GM23248 (cell line): ENCODE measurements at places on chromosomes 2 and 18.

- H3K4me3 ChIP-seq, result no peak overlapping the region
- H3K27me3 ChIP-seq, result no peaks in the 10 kb centered on the region
- H3K36me3 ChIP-seq, result no peaks in the 10 kb centered on the region
- DNase-seq, result no peak
- H3K4me1 ChIP-seq, result peaks cover 3% of the 10 kb centered on the region
- no peak overlapping the region for H3K27ac ChIP-seq
Observed at GRCh38 chr18:46163941-46164499, 59.8 kb downstream of the HAUS1 start.

GRCh38 chr2:149744865-149745264, 157.3 kb upstream of the MMADHC start:
- peak overlapping the region; percentile 82 for H3K27ac ChIP-seq
- H3K4me1 ChIP-seq, result peaks cover 57% of the 10 kb centered on the region
- no peaks in the 10 kb centered on the region for H3K27me3 ChIP-seq
- no peaks in the 10 kb centered on the region for H3K36me3 ChIP-seq
- DNase-seq, result peak; percentile 79

GRCh38 chr2:83817511-83817910, 641.6 kb downstream of the SUCLG1 start:
- DNase-seq, result peak; percentile 32
- no peaks in the 10 kb centered on the region for H3K4me1 ChIP-seq
- H3K36me3 ChIP-seq, result no peaks in the 10 kb centered on the region
- no peak overlapping the region for H3K27ac ChIP-seq
- H3K27me3 ChIP-seq, result no peaks in the 10 kb centered on the region

GRCh38 chr18:78875016-78875777, 104.4 kb upstream of the SALL3 start:
- H3K27me3 ChIP-seq, result no peaks in the 10 kb centered on the region
- peak; percentile 7 for DNase-seq
- no peak overlapping the region for H3K4me3 ChIP-seq
- no peaks in the 10 kb centered on the region for H3K36me3 ChIP-seq

- H3K27ac ChIP-seq, result no peak overlapping the region
- no peaks in the 10 kb centered on the region for H3K27me3 ChIP-seq
- no peak for DNase-seq
- H3K4me3 ChIP-seq, result no peak overlapping the region
Observed at GRCh38 chr2:31097962-31098613, 40.2 kb downstream of the GALNT14 start.

DNA sequence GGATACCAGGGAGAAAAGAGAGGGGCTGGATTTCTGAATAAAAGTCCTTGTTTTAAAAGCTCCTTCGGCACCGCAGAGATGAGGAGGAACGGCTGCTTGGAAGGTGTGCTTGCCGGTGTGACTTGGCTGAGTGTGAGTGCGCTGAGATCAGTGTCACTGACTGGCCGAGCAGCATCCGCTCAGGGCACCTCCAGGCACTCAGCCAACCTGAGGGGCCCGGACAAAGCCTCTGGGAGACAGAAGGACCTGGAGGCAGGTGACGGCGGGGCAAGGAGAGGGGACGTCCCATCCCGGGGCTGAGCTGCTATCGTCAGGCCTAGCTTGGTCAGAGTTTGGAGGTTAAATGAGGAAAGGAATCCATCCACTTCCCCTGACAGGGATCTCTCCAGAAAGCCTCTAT, 16.8 kb upstream of the ALLC start:
- no peak overlapping the region for H3K4me3 ChIP-seq
- DNase-seq, result no peak
- H3K27ac ChIP-seq, result no peak overlapping the region
- no peaks in the 10 kb centered on the region for H3K4me1 ChIP-seq
- no peaks in the 10 kb centered on the region for H3K36me3 ChIP-seq

- no peak for DNase-seq
- no peak overlapping the region for H3K4me3 ChIP-seq
- no peaks in the 10 kb centered on the region for H3K27me3 ChIP-seq
- H3K36me3 ChIP-seq, result peaks cover 4% of the 10 kb centered on the region; the same call in 1 of the 2 replicates
- no peak overlapping the region for H3K27ac ChIP-seq
Observed at GRCh38 chr2:160322320-160322719, 122.2 kb upstream of the ITGB6 start.

GRCh38 chr2:175234153-175234552, 52.6 kb upstream of the ATP5MC3 start:
- H3K4me3 ChIP-seq, result no peak overlapping the region
- no peak for DNase-seq
- no peak overlapping the region for H3K27ac ChIP-seq

DNA sequence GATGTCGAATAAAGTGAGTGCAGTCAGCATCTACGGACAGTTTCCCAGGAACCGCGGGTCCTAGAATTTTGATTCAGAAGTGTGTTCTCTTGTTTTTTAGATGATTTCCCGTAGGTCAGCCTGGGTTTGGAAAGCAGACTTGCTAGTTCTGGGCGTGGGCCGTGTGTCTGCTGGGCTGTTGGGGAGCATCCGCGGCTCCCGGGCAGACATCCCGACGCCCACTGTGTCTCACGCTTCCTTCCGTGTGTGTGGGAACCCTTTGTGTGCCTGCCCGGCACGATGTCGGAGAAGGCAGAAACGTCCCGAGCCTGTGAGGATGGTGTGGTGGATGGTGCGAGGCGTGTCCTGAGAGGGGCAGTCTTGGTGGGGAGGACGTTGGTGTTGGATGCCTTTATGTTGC, 18.4 kb downstream of the CTDP1 start:
- no peak overlapping the region for H3K4me3 ChIP-seq
- no peak overlapping the region for H3K27ac ChIP-seq
- no peaks in the 10 kb centered on the region for H3K4me1 ChIP-seq
- no peak for DNase-seq
- no peaks in the 10 kb centered on the region; the same call in 1 of the 2 replicates for H3K36me3 ChIP-seq

GRCh38 chr2:240324312-240325015, 111.0 kb upstream of the GPC1 start:
- H3K36me3 ChIP-seq, result no peaks in the 10 kb centered on the region
- no peaks in the 10 kb centered on the region for H3K27me3 ChIP-seq
- H3K4me1 ChIP-seq, result peaks cover 21% of the 10 kb centered on the region
- no peak overlapping the region for H3K27ac ChIP-seq
- no peak overlapping the region for H3K4me3 ChIP-seq

DNA sequence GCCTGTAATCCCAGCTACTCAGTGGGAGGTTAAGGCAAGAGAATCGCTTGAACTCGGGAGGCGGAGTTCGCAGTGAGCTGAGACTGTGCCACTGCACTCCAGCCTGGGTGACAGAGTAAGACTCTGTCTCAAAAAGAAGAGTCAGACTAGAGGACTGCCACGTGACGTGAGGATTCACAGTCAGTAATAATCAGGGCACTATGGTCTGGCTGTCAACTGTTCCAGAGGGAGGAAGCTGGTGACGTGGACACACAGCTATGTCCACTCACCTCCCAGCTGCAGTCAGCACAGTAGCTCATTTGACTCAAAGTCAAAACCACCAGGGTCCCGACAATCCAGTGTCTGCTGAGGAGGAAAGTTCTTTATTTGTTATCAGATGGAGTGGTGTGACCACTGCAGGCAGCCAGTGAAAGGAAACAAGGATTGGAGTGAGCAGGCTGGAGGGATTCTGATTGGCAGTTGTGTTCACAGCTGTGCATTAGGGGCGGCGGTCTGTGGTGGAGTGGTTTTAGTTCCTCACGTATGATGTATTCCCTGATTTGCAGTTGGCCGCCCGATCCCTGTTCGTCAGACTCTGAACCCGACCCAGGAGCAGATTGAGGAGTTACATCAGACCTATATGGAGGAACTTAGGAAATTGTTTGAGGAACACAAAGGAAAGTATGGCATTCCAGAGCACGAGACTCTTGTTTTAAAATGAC, 37.9 kb downstream of the MOGAT1 start:
- H3K27me3 ChIP-seq, result no peaks in the 10 kb centered on the region
- peak overlapping the region; percentile 92 for H3K27ac ChIP-seq

DNA sequence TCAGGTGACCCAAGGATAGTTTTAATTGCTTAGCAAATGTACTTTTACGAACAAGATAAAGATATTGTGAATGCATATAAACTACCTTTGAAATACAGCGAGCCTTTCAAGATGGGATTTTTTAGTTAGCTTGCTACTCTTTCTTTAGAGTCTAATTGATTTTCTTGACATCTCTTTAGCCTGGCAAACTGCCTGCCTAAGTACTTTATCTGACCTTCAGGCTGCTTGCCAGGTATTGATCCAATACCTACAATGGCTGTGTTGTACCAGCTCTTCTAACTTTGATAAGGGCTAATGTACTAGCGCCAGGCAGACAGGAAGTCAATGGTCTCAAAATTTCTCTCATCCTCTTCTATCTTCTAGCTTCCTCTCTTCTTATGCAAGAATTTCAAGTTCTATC, 414.4 kb upstream of the ACVR2A start:
- H3K36me3 ChIP-seq, result no peaks in the 10 kb centered on the region
- H3K27ac ChIP-seq, result no peak overlapping the region
- H3K4me3 ChIP-seq, result no peak overlapping the region
- H3K27me3 ChIP-seq, result no peaks in the 10 kb centered on the region
- no peaks in the 10 kb centered on the region for H3K4me1 ChIP-seq

- DNase-seq, result no peak
- H3K27ac ChIP-seq, result no peak overlapping the region
- no peaks in the 10 kb centered on the region for H3K27me3 ChIP-seq
Observed at GRCh38 chr2:17301437-17301836, 216.8 kb downstream of the RAD51AP2 start.

DNA sequence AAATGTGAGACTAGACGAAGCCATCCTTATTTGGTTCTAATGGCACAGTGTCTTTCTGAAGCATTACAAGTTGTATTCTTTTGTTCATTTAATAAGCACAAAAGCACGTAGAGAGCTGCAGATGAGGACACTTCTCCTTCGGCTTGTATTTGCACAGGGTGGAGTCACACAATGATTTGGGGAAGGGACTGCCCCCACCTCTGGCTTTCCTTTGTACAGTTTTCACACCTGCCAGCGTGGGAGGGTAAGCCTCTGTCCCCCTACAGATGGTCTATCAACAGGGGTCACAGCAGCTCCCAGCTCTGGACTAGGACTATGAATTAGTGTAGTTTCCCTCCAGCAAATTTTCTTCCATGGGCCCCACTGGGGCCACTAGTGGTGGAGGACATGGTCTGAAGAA, 108.2 kb upstream of the KLHL14 start:
- no peak for DNase-seq
- no peaks in the 10 kb centered on the region for H3K36me3 ChIP-seq
- H3K27me3 ChIP-seq, result no peaks in the 10 kb centered on the region; the same call in 1 of the 2 replicates
- H3K27ac ChIP-seq, result no peak overlapping the region

GRCh38 chr2:188078534-188078933, 213.1 kb upstream of the GULP1 start:
- H3K4me1 ChIP-seq, result peaks cover 16% of the 10 kb centered on the region
- H3K4me3 ChIP-seq, result no peak overlapping the region
- H3K27me3 ChIP-seq, result 0 out of 2 replicates have a peak, but pooled peaks cover 3% of the 10 kb centered on the region
- no peaks in the 10 kb centered on the region for H3K36me3 ChIP-seq

DNA sequence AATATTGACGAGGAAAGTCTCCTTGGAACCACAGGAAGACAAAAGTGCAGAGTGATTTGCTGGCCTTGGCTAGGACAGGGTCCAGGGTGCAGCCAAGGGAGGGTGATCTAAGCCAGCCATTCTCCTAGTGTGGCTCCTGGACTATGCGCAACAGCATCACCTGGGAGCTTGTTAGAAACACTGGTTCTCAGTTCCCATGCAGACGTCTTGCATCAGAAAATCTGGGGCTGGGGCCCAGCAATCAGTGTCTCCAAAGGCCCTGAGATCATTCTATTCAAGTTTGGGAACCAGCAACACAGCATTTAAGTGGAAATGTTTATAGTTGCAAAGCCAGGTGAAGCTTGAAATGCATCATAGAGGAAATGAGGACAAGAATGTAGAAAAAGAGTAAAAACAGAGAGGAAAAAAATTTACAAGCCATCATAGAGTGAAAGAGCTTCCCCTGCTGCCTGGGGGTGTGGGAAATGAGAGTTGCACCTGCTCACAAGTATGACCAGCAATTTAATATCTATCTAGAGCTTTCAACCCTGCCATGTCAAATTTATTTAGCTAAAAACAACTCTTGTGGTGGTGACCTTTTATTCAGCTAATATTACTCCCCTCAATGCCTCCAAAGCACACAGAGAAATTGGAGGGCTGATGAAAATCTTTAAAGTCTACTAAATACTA, 54.4 kb upstream of the SEC11C start:
- no peak for DNase-seq
- H3K36me3 ChIP-seq, result no peaks in the 10 kb centered on the region
- no peak overlapping the region for H3K27ac ChIP-seq

- H3K27me3 ChIP-seq, result no peaks in the 10 kb centered on the region
- H3K27ac ChIP-seq, result no peak overlapping the region
- no peaks in the 10 kb centered on the region for H3K36me3 ChIP-seq
- H3K4me1 ChIP-seq, result no peaks in the 10 kb centered on the region
- H3K4me3 ChIP-seq, result no peak overlapping the region
Observed at GRCh38 chr18:27175914-27176313, 9.2 kb downstream of the CHST9 start.

GRCh38 chr18:79884294-79884962, 67.0 kb downstream of the SLC66A2 start:
- H3K4me1 ChIP-seq, result no peaks in the 10 kb centered on the region
- no peaks in the 10 kb centered on the region for H3K27me3 ChIP-seq
- H3K36me3 ChIP-seq, result no peaks in the 10 kb centered on the region
- no peak overlapping the region for H3K4me3 ChIP-seq
- no peak for DNase-seq

DNA sequence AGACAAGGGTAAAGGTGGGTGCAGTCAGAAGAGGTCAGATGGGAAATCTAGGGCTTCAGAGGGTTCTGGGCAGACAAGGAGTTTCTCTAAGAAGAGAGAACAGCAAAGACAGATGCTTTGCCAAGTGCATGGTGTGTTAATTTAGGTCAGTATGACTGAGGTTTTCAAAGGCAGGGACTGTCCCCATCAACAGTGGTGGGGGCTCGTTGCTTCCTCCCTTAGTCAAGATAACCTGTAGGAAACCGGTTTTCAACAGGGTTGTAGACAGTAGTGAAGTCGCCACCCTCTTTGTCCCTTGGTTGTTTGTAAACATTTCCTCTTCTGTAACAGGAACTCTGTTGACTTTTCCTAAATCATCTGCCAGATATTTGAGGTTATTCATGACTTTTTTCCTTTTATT, 11.6 kb downstream of the RAB12 start:
- no peak for DNase-seq
- H3K27ac ChIP-seq, result no peak overlapping the region
- peaks cover 15% of the 10 kb centered on the region for H3K4me1 ChIP-seq
- H3K36me3 ChIP-seq, result no peaks in the 10 kb centered on the region
- H3K27me3 ChIP-seq, result no peaks in the 10 kb centered on the region
- no peak overlapping the region for H3K4me3 ChIP-seq

DNA sequence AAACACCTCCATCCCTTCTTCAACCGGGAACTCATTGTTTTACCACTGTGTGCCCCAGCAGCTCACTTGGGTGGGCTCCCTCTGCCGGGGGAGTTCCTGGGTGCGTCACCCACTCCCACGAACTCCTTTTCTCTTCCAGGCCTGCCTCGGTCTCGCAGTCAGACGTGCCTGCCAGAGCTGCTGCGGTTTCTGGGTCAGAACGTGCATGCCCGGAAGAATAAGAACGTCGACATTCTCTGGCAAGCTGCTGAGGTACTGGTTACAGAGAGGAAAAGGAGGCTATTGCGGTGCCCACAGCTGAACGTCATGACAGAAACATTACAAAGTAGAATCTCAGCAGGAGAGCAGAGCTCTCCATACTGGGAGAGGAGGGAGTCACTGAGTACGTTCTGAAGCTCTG, 35.6 kb downstream of the COA5 start:
- no peaks in the 10 kb centered on the region for H3K27me3 ChIP-seq
- no peaks in the 10 kb centered on the region for H3K36me3 ChIP-seq
- H3K27ac ChIP-seq, result no peak overlapping the region
- DNase-seq, result no peak
- no peak overlapping the region for H3K4me3 ChIP-seq

- no peak within 1 kb of the TSS for H3K4me3 ChIP-seq
- H3K36me3 ChIP-seq, result no peaks in the 10 kb centered on the region
- no peak for DNase-seq
- H3K4me1 ChIP-seq, result no peaks in the 10 kb centered on the region
Observed at GRCh38 chr2:100142393-100142792, at the start of gene AFF3. Gene AFF3 (minus strand): TSS chr2:100142590. CDS start chr2:100104454, 38,136 bp downstream.
